ENCODE measurements at places on chromosomes 16 and 17.

DNA sequence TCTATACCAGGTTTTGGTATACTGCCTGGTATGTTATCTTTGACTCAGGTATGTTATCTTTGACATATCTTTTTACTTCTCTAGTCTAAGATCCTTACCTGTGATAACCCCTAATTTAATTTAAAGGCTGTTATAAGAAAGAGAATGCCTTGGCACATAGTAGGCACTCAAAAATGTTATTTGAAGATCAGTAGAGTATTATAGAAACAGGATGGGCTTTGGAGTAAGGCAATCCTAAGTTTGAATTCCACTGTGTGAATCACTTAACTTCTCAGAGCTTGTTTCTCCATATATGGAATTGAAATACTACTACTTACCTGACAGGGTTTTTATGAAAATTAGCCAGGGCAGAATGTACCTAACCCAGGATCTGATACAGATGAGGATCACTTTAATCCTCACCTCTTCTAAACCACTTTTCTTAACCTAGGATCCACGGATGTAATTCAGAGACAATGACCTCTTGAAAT, 1.2 kb downstream of the BRIP1 start:
- peaks cover 8% of the 10 kb centered on the region for H3K4me1 ChIP-seq
- H3K27me3 ChIP-seq: no peaks in the 10 kb centered on the region
- no peaks in the 10 kb centered on the region for H3K36me3 ChIP-seq
- H3K27ac ChIP-seq: no peak overlapping the region
- DNase-seq: no peak
- H3K4me3 ChIP-seq: peak overlapping the region; percentile 63

GRCh38 chr17:36885153-36885735, 52.0 kb upstream of the LHX1 start:
- no peak for DNase-seq
- peak overlapping the region; percentile 49 for H3K4me3 ChIP-seq
- peaks cover 7% of the 10 kb centered on the region for H3K4me1 ChIP-seq
- no peaks in the 10 kb centered on the region for H3K27me3 ChIP-seq
- H3K27ac ChIP-seq: no peak overlapping the region
- no peaks in the 10 kb centered on the region for H3K36me3 ChIP-seq

GRCh38 chr17:70564006-70564620, 394.8 kb downstream of the KCNJ2 start:
- no peaks in the 10 kb centered on the region for H3K4me1 ChIP-seq
- H3K4me3 ChIP-seq: no peak overlapping the region
- H3K27ac ChIP-seq: no peak overlapping the region
- H3K27me3 ChIP-seq: no peaks in the 10 kb centered on the region

DNA sequence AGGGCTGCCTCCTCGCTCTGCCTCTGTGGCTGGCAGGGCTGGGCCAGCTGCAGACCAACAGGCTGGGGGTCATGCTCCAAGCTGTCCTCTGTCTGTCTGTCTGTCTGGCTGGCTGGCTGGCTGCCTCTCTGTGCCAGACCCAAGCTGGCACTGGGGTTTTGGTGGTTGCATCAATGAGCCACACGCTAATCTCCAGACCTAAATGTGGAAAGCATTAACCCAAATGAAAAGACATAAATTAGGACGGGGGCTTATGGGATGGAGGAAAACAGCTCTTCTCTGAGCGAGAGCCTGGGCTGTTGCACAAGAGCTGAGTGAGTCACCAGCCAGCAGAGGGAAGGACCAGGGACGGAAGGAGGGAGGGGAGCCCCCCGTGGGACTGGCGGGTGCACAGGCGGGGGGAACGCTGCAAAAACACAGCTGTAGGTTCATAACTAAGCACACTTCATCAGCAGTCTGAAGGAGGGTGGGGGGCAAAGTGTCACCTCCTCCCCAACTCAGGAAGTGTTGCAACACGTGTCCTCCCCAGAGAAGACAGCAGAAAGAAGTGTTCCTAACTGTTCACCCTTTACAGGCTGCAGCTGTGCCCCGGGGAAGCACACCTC, 83.4 kb downstream of the GAS7 start:
- H3K27ac ChIP-seq: no peak overlapping the region
- no peaks in the 10 kb centered on the region for H3K27me3 ChIP-seq
- no peaks in the 10 kb centered on the region for H3K36me3 ChIP-seq
- peaks cover 27% of the 10 kb centered on the region for H3K4me1 ChIP-seq
- H3K4me3 ChIP-seq: no peak overlapping the region

DNA sequence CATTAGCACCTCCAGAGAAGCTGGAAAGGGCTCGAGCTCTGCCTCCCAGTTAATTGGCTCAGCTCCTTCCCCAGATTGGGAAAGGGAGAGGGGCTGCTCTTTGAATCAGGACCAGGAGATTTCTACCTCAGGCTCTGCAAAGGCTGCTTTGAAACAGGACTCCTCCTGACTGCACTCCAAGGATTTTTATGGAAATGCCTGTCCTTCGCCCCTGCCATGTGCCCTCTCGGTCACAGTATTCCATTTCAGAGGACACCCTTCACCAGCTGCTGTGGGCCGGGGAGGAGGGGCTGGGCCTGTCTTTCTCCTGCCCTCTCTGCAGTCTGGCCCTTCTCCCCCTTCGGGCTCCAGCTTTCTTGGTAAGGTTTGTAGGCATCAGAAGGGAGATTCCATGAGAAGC, 13.6 kb downstream of the MRM1 start:
- no peak for DNase-seq
- H3K27ac ChIP-seq: no peak overlapping the region
- H3K27me3 ChIP-seq: no peaks in the 10 kb centered on the region
- H3K4me1 ChIP-seq: peaks cover 24% of the 10 kb centered on the region

DNA sequence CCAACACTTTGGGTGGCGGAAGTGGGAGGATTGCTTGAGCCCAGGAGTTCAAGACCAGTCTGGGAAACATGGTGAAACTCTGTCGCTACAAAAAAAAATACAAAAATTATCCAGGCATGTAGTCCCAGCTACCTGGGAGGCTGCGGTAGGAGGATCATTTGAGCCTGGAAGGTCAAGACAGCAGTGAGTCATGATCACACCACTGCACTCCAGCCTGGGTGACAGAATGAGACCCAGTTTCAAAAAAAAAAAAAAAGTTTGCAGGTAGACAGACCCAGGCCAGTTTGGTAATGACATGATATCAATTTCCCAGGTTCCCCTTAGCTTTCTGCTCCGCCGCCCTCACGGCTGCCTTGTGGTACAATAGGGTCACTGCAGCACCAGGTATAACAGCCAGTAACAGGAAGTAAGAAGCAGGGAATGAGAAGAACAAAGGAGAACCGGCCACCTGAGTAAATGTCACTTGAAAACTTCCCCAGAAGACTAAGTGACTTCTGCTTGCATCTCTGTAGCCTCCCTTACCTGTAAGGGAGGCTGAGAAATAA, 201.2 kb upstream of the HSBP1 start:
- H3K4me1 ChIP-seq: peaks cover 22% of the 10 kb centered on the region
- H3K27me3 ChIP-seq: no peaks in the 10 kb centered on the region
- H3K36me3 ChIP-seq: no peaks in the 10 kb centered on the region

DNA sequence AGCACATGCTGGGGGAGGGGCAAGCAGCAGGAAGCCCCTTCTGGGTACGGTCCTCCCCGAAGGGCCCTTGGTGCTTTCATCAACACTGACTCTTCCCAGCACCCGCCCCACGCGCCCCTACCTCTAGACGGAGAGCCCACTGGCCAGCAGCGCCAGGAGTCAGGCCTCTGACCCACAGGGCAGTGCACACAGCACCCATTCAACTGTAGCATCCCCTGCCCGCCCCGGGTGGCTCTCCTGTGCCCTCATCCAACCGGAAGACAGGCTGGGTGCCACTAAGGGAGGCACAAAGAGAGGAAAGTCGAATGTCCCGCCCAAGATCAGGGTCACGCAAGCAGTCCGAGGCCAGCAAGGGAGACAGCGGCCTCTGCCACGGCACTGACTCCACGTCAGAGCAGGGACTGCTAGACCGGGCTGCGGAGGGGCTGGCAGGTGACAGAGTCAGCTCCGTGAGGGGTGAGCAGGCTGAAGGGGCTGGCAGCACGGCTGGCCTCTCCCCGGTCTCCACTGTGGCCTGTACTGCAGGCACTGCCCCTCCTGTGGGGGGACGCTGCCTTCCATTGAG, 9.8 kb downstream of the MSRB1 start:
- DNase-seq: no peak
- H3K4me3 ChIP-seq: no peak overlapping the region
- H3K36me3 ChIP-seq: no peaks in the 10 kb centered on the region

- H3K27ac ChIP-seq: no peak overlapping the region
- H3K27me3 ChIP-seq: no peaks in the 10 kb centered on the region
- H3K4me3 ChIP-seq: no peak overlapping the region
- H3K36me3 ChIP-seq: peaks cover 30% of the 10 kb centered on the region
- H3K4me1 ChIP-seq: no peaks in the 10 kb centered on the region
- DNase-seq: no peak
These were observed 162.4 kb downstream of the LGALS9B start for GRCh38 chr17:20304961-20305360.

- no peak overlapping the region for H3K27ac ChIP-seq
- no peak for DNase-seq
- H3K36me3 ChIP-seq: no peaks in the 10 kb centered on the region
- H3K4me3 ChIP-seq: no peak overlapping the region
These were observed 133.4 kb downstream of the MAP2K6 start for GRCh38 chr17:69547947-69548346.

GRCh38 chr16:25291580-25291979, 33.9 kb upstream of the ZKSCAN2 start:
- no peak overlapping the region for H3K27ac ChIP-seq
- no peak overlapping the region for H3K4me3 ChIP-seq
- H3K36me3 ChIP-seq: no peaks in the 10 kb centered on the region
- no peak for DNase-seq

DNA sequence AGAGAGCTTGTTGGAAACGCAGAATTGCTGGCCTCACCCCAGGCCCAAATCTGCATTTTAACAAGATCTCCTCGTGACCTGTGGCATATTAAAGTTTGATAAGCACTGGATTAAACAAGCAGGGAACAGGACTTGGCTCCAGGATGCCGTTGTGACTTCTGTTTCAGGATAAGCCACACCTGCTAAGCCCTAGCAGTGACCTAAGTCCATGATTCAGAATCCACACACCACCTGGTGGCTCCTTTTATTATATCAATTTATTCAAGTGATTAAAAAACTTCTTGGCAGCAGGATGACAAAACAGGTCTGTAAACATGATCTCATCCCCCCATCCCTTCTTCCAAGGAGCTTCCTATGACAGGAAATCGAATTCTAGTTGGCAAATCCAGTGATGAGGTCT, 9.1 kb downstream of the NAGPA start:
- H3K4me1 ChIP-seq: no peaks in the 10 kb centered on the region
- H3K27me3 ChIP-seq: no peaks in the 10 kb centered on the region
- H3K27ac ChIP-seq: no peak overlapping the region
- no peak overlapping the region for H3K4me3 ChIP-seq
- no peaks in the 10 kb centered on the region for H3K36me3 ChIP-seq

GRCh38 chr16:13939821-13940220, 19.9 kb downstream of the ERCC4 start:
- DNase-seq: no peak
- H3K4me1 ChIP-seq: no peaks in the 10 kb centered on the region
- H3K36me3 ChIP-seq: peaks cover 14% of the 10 kb centered on the region
- no peak overlapping the region for H3K4me3 ChIP-seq
- H3K27me3 ChIP-seq: no peaks in the 10 kb centered on the region
